MCF 10A (cell line): ENCODE measurements at places on chromosomes 7 and 10.

- DNase-seq: peak; percentile 34
These were observed 101.6 kb downstream of the NKX6-2 start for GRCh38 chr10:132684164-132684891.

DNA sequence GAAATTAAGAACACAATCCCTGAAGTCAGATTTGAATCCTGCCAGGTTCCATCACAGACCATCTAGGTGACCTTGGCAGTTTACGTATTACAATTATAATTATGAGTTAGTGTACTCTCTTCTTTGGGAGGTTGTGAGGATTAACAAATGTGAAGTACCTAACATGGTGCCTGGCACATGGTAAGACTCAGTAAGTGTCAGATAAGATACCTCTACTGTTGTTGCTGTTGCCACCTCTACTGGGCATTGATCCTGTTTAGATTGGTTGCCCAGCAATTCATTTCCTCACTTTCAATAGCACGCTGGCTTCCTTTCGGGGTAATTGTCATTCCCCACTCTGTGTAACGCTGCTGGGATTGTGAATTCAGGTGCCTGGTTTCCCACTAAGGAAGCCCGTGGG lies 31.7 kb upstream of the HGF start:
- DNase-seq: no peak

DNA sequence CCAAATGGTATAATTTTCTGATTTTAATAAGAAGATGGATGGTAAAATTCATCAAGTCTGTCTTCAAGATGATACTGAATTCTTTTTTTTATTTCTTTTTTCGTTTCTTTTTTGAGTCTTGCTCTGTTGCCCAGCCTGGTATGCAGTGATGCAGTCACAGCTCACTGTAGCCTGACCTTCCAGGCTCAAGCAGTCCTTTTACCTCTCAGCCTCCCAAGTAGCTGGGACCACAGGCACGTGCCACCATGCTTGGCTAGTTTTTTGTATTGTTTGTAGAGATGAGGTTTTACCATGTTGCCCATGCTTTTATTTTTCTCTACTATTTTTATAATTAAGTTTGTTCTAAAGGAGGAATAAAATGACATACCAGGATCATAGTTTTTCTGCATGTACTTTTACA lies 52.1 kb upstream of the HELLS start:
- DNase-seq: no peak

- no peak for DNase-seq
These were observed 36.2 kb downstream of the MPP7 start for GRCh38 chr10:28266449-28267224.

DNA sequence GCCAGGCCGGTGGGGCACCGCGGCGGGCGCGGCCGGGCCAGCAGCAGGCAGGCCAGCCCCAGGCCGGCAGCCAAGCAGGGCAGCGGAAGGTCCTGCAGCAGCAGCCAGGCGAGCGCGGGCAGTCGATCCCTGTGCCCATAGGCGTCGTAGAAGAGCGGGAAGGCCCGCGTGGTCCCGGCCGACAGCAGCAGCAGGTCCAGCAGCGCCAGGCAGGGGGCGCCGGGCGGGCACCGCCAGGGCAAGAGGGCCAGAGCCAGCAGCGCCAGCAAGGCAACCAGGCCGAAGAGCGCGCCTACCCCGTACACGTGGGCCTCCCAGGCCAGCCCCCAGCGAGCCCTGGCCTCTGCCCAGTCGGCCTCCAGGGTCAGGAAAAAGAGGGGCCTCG lies 8.4 kb upstream of the RBM28 start:
- no peak for DNase-seq

DNA sequence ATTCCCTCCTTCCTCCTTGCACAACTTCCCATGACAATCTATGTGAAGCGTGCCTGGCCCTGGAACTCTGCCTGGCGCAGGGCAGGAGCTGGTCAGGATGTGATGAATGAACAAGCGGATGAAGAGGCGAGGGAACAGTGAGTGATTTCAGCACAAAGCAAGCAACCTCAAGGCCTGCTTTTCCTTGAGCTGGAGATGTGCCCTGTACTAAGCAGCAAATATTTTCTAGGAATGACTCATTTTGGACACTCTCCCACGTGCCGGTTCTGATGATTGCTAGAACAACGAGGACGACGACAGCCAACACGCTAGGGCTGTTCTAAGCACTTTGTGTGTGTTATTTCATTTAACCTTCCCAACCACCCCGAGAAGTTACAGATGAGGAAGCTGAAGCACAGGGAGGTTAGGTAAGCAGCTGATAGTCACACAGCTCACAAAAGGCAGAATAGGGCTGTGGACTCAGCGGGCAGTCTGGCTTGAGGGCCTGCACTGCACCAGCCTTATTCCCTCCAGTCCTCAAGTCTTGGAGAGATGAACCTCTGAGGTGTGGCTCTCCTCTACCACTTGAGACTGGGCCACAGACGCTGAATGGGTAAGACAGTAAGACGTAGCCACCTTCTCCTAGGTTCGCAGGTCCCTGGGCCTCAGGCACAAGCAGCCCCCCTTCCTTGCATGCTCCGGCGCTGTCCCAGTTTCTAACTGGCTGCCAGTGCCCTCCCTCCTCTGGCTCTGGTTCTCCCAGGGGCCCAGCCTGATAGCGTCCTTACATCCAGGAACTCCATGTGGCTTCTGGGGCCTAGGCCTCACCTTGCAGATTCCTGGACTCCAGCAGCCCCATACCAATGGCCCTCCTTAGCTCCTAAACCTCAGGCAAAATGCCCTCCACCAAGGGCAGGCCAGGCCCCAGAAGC lies 59.0 kb downstream of the YKT6 start:
- DNase-seq: peak; percentile 94

DNA sequence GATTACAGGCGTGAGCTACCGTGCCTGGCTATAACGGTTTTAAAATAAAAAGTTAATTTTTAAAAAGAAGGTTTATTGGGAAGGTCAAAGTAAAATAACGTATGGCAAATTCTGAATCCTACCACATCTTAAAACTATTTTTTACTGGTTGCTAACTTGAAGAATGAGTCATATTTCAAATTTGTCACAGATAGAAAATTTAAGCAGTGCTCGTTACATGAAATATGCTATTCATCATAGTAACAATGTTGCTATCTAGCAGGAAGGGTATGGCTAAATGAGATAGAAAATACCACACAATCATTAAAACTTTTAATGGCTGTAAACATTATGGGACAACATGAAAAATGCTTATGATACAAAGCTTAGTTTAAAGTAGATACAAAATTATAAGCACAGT lies 500.5 kb downstream of the PHTF2 start:
- DNase-seq: no peak

GRCh38 chr7:50022991-50023390 lies 70.1 kb downstream of the ZPBP start:
- DNase-seq: no peak

DNA sequence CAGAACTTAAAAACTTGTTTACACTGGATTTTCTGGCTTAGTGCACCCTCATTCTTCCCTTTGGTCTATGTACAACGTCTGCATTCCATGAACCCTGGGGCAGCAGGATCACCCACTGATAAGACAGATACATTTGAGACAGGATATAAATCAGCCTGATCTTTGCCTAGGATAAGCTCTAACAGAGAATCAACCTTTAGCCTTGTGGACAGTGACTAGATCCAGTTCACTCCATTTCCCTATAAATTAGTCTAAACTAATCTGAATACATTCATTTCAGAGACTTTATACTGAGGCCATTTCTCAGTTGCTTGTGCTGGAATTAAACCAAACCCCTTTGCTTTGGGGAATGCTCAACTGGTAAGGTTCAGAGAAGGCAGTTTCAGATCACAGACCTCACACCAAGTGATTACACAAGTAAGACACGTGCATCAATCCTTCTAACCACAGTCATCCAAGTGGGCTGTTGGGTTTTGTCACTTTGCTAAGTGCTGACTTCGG lies 639.8 kb upstream of the FZD8 start:
- DNase-seq: no peak

DNA sequence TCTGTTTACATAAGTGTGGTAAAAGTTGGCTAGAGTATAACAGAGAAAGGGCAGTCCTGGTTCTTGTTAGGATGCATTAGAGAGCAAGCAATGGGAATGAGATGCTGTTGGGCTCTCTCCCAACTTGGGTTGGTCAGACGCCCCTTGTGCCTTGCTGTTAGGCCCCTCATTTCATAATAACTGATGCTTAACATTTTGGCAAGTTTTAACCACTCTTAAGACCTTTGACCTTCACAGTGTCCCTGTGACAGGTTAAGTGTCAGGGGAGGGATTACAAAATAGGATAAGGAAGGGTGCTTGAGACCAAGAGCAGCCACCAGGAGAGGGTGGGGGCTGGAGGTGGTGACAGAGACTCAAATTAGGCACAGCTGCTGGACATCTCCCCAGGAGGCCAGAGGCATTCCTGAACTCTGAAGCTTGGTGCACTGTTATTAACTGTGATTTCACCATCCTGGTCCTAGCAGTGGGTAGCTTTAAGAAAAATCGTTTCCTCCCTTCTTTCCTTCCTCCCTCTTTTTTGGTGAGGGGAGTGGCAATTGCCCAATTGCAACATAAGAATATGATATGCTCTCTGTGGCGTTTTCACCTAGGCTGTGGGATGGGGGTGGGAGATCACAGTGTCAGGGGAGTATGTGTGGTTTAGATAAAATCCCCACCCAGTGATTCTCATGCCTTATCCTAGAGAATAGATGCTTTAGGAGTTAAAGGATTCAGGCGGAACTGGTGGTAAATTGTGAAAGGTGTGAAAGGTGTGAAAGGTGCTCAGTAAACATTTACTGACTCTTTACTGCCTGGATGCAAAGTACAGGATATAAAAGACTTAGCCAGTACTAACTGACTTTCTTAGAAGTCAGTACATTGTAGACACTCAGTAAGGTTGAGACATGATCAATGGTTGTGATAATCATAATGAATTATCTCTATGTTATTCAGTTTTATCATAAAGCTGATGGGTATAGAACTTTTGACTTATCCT lies 270.5 kb downstream of the BICC1 start:
- peak; percentile 20 for DNase-seq

DNA sequence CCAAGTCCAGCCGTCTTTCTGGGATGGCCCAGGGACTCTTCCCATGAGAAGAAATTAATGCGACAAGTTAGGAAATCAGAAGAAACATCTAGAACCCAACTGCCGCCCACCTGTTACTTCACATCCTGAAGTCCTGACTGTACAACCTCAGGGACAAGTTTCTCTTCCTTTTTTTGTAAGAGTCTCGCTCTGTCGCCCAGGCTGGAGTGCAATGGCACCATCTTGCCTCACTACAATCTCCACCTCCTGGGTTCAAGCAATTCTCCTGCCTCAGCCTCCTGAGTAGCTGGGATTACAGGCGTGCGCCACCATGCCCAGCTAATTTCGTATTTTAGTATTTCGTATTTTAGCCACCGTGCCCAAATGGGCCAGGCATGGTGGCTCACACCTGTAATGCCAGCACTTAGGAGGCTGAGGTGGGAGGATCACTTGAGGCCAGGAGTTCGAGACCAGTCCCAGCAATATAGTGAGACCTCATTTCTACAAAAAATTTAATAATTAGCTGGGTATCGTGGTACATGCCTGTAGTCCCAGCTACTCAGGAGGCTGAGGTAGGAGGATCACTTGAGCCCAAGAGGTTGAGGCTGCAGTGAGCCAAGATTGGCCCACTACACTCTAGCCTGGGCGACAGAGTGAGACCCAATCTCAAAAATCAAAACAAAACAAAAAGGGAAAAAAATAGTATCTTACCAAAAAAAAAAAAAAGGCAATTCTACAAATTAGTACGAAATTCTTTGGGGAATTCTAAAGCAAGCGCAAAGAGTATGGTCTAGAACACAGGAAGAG lies 20.8 kb downstream of the LAT2 start:
- DNase-seq: no peak

- DNase-seq: no peak
These were observed 128.7 kb downstream of the AGMO start for GRCh38 chr7:15433151-15433550.

DNA sequence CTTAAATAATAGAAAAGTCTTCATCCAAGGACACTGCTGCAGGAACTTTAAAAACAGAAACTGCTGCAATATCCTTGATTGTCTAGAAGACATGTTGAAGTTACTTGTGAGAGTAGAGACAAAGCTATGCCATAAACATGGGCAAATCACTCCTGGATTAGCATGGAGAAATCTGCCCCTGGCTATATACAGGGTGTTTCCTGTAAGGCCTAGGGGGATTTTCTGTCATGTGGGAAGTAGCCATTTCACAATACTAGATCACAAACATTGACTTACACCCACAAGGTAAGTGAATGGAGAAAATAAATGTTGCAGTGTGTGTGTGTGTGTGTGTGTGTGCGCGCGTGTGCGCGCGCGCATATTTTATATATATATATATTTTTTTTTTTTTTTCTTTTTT lies 35.2 kb upstream of the PDK4 start:
- DNase-seq: no peak

DNA sequence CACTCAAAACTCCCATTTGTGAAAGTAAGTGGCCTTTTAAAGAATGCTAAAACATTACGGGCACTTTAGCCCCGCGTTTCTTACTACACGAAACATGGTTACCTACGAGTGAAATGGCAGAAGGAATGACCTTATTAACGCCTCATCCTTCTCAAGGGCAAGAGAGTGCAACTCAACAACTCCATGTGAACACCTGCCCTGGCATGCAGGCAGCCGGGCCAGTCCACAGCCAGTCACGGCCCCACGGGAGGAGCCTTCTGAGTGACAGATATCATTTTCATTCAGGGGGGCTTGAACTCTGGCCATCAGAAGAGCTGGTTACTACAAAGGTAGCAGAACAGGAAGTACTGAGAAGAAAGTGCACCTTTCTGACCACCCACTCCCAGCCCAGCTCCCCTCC lies 236.1 kb downstream of the PTPRN2 start:
- DNase-seq: no peak

GRCh38 chr10:14603534-14604102 lies 171.1 kb downstream of the FAM107B start:
- no peak for DNase-seq

- no peak for DNase-seq
These were observed 32.0 kb downstream of the JAKMIP3 start for GRCh38 chr10:132097609-132098377.

DNA sequence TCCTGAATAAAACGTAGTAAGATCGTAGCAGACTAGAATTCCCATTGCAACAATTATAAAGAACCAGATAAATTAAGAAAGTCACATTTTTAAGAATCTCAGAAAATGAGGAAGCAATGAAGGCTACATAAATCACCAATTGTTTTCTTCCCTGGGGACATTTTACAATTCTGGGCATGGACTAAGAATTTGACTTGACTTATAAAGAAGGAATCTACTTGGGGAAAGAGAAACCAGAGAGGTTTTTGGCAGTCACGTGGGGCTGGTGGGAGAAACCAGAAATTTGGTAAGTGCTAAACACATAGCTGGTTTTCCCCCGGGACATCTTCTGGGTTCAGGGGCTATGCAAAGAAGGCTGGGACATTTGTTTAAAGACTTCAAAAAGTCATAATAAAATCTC lies 109.8 kb upstream of the IL6 start:
- DNase-seq: no peak

- no peak for DNase-seq
These were observed 23.9 kb downstream of the VSIR start for GRCh38 chr10:71749396-71749795.
